ENCODE measurements at places on chromosomes 2 and 18.

GRCh38 chr18:621291-622043 lies 24.7 kb downstream of the CLUL1 start:
- no peak for DNase-seq

GRCh38 chr2:171703574-171704347 lies 16.5 kb downstream of the DYNC1I2 start:
- DNase-seq: no peak

- DNase-seq: no peak
Measured at GRCh38 chr2:148957023-148957422, 81.5 kb upstream of the LYPD6B start.

GRCh38 chr2:97816411-97816810 lies 103.0 kb downstream of the ZAP70 start:
- no peak for DNase-seq

- DNase-seq: no peak
Measured at GRCh38 chr2:10738192-10738591, 16.8 kb downstream of the ATP6V1C2 start.
